ENCODE measurements at places on chromosomes 5 and 9.

GRCh38 chr9:110648696-110649095 lies 19.9 kb upstream of the MUSK start:
- no peak for DNase-seq

- no peak for DNase-seq
Measured at GRCh38 chr9:32431940-32432555, 47.6 kb downstream of the ACO1 start.

DNA sequence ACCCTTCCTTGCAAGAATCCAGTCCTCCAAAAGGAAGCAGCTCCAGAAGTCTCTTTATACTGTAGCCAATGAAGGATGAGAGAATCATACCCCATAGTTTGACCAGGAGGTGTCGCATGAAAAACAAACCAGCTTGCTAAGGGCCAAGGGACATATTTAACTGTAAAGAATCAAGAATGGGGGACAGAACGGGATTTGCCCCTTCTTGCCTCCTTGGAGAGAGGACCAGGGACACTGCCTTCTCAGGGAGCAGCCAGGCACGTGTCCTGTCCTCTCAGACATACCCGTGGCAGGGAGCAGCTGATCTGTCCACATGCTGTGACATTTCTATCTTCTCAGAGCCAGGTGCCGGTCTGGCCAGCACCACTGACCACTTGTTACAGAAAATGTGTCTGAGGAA lies 11.7 kb downstream of the PRUNE2 start:
- no peak for DNase-seq

DNA sequence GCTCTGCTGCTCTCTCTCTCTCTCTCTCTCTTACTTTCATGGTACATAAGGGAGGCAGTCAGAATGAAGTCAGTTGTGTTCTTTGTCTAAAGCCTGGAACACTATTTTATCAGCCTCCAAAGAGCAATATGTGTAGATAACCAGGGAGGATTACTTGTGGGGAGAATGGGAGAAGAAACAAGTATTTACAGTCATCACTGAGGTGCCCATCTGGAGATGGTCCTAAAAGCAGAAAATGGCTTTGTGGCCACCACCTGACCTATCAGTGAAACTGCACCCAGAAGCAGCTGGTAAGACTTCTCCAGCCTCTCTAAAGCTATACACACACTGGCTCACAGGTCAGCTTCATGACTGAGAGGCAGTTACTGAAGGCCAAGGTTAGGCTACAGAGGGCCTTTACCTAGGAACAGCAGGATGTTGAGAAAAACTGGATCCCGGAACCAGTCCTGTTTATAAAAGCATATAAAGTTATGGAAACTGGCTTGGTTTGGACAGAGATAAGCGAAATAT lies 75.1 kb downstream of the MRPS27 start:
- DNase-seq, result no peak

DNA sequence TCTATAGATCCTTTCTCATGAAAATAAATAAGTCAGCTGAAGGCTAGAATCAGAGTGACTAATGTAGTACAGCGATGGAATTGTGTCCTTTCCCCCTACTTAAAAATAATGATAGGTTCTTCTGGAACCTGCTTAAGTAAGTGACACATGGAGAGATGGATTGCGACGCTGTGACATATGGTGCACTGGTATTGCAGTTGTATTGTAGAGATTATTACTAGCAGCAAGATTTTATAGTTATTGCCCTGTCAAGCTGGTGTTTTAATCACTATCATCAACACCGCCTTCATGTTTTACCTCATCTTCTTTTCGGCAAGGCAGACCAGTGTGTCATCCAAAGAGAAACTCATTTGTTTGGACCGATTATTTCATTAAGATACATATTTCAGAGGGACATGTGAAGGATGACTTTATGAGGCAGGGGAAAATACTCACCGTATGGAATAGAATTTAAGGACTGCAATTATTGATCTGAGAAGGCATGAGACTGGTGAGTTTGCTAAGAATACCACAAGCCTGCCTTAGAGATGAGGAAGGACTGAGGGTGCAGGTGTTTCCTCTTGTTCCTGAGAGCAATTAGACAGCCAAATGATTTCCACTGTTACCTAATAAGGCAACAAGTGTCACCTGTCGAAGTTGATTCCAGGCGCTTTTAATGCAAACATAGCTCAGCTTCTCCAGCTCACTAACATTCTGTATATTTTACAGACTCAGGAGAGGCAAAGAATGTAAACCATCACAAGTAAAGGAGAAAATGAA lies 1855.5 kb downstream of the MAT2B start:
- DNase-seq, result peak; percentile 6

GRCh38 chr9:31492229-31492628 lies 892.2 kb upstream of the ACO1 start:
- DNase-seq, result no peak

GRCh38 chr5:54357408-54358058 lies 47.2 kb upstream of the ARL15 start:
- no peak for DNase-seq

DNA sequence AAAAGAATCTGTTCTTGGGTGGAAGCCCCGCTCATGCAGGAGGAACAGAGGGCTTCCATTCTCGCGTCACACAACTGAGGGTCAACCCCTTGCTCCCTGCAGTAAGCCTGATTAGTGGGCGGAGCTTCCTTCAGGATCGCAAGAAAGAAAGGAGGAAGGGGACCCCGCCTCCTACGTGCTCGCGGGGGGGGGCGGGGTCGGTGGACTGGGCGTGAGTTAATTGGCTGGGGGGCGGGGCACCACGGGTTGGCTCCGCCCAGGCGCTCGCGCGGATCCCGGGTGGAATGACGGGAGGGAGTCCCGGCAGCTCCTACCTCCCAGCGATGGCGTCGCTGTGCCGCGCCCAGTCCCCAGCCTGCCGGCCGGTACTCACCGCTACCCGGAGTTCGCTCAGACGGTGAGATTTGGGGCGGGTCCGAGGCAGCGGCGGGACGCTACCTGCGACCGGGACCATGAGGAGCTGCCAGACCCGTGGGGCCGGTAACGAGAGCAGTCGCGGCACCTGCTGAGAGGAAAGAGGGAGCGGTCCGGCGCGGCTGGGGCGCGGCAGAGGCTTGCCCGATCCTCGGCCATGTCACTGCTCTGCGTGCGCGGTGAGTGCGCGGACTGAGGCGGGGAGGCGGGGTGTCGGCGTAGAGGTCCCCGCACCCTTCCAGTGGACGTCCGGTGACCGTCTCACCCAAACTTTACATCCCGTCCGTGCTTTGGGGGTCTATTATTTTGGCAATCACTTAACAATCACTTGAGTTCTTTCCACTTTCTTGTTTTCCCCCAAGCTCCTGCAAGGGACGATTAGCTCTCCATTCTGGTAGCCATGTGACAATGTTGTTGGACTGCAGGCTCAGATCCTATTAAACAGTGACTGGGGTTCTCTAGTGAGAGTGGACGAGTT lies at the start of gene UNC13B:
Gene UNC13B (plus strand): TSS at position 297 of the 892 bp plus-strand sequence. CDS start 275 bp downstream, at position 572.
- DNase-seq, result peak; percentile 91

DNA sequence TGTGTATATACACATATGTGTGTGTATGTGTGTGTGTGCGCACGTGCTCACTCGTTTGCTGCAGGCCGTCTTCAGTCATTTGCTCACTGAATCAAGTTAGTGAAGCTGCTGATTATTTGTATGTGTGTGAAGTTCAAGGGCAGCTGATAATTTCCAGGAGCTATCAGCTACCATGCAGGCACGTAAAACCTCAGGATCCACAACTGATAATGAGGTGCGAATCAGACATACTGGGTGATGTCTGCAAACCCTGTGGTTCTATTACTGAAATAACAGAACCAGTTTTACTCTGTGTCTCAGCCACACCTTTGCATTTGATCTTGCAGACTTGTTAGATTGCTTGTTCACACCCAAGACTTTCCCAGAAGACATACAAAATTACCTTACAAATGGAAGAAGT lies 257.6 kb downstream of the TAF11L14 start:
- DNase-seq, result no peak

DNA sequence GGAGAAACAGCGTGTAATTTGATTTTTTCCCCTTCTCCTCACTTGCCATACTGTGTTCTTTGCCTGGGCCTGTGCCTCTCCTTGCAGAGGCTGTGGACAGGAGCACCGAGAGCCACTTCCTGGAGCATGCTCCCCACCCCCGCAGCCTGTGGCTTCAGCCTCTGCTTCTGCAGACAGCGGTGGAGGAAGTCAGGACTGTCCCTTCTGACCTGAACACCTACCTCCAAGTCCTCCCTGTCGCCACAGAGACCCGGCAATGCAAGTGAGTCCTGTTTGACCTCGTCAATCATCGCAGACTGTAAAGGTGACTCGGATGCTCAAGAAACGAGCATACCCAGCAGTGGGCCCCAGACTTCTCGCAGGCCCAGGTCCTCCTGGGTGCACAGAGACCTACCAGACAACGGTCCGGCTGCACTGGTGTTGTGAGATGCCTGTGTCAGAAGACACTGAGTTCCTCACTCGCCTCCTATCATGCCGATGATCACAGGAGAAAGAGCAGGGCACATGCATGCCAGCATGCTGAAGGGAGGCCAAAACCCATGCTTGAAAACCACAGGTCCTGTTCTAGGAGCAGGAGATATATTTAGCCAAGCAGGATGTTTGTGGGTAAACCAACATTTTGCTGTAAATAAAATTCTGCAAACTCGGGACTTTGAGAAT lies 198.8 kb downstream of the AUH start:
- peak; percentile 93 for DNase-seq

- no peak for DNase-seq
Measured at GRCh38 chr5:100270023-100270771, 265.0 kb upstream of the FAM174A start.

- no peak for DNase-seq
Measured at GRCh38 chr9:90085633-90086032, 480.8 kb downstream of the GADD45G start.

- no peak for DNase-seq
Measured at GRCh38 chr5:94010814-94011213, 269.4 kb upstream of the POU5F2 start.

DNA sequence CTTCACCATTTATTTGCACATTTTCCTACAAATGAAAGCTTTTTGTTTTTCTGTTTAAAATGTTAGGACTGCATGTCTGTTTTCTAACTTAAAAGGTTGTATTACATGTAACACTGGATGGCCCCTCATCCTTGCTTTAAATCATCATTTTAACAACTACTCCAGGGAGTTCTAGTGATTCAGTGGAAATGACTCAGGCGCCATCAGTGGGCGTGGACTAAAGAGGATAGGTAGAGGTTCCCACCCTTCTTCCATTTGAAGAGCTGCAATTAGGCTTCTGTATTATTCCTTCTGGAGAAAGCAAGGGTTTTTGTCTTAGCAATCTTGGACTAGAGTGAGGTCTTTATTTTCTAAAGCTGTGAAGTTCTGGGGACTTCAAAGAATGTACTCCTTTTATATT lies 213.7 kb downstream of the TMEM38B start:
- no peak for DNase-seq

- no peak for DNase-seq
Measured at GRCh38 chr5:71905834-71906711, 187.0 kb downstream of the CARTPT start.

- DNase-seq, result no peak
Measured at GRCh38 chr5:167845952-167846351, 445.5 kb upstream of the WWC1 start.

GRCh38 chr9:97675655-97676054 lies 21.5 kb downstream of the XPA start:
- no peak for DNase-seq

GRCh38 chr9:109894921-109895758 lies 115.1 kb downstream of the PALM2AKAP2 start:
- peak; percentile 45 for DNase-seq

- peak; percentile 15 for DNase-seq
Measured at GRCh38 chr5:170427672-170428236, 38.6 kb upstream of the KCNMB1 start.

- DNase-seq, result no peak
Measured at GRCh38 chr5:126446498-126447224, 23.5 kb downstream of the GRAMD2B start.

DNA sequence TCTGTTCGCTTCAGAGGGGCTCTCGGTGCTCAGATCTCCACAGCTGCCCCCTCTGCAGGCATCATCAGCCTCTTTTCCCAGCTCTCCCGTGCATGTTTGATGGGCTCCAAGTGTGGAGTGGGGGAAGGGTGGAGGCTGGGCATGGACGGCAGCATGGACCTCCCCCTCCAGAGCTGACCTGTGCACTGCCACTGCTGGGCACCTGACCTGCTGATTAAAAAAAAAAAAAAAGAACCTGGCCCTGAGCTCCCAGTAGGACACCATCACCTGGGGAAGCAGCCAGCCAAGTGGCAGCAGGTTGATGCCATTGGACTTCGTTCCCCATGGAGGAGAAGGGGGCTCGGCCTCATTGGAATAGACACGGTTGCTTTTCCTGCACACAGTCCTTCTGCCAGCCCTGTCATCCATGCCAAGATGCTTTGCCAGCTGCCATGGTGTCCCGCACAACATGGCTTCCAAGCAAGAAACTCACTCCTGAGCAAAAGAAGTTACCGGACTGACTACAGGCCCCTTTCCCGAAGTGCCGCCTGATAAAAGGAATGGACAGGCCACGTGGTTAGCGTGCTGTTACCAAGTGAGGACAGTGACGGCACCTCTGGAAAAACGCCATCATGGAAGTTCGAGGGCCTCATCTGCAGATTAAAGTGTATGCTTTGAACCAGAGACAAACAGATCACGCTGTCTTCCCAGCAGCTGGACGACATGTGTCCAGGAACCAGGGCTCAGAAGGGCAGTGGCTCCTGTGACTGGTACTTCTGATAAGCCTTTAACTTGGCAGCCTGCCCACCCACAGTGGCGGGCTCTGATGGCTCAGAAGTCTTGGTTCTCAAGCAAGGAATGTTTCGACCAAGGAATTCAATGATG lies 14.7 kb upstream of the BRD3OS start:
- no peak for DNase-seq

- no peak for DNase-seq
Measured at GRCh38 chr5:150429410-150429873, 16.7 kb upstream of the CD74 start.

DNA sequence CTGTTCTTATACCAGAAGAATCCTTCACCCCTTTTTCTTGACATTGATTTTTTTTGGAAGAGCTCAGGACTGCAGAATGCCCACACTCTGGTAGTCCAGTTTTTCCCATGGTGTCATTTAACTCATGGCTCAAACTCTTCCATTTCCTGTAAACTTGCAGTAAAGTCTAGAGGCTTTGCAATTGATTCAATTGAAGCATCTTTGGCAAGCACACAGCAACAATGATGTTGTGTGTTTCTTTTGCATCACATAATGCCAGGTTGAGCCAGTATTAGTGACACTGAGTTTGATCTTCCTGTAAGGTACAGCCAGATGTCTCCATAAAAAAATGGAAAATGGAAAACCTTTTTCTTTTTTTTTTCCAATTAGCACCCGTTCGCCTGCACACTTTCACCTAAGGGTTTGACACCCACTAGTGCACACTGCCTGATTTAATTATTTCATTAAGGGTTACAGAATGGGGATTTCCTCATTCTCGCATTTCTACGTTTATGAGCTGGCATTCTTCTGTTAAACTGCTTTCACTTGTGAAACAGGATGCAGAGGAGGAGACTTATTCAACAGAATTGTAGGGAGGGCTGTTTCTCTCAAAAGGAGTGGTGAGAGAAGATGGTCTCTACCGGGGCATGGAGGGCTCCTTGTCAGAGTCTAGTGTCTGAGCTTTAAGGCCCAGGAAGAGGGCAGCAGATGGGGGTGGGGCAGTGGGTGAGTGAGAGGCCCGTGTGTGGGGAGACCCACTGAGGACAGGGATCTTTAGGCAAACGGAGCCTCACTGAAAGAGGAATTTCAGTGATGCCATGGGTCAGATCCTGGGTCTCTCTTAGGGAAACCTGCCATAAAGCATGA lies 2.2 kb upstream of the S1PR3 start:
- DNase-seq, result peak; percentile 72
